ENCODE measurements at places on chromosomes 13 and 19.

- no peak for DNase-seq
These were observed 126.5 kb upstream of the NBEA start for GRCh38 chr13:34815526-34815925.

DNA sequence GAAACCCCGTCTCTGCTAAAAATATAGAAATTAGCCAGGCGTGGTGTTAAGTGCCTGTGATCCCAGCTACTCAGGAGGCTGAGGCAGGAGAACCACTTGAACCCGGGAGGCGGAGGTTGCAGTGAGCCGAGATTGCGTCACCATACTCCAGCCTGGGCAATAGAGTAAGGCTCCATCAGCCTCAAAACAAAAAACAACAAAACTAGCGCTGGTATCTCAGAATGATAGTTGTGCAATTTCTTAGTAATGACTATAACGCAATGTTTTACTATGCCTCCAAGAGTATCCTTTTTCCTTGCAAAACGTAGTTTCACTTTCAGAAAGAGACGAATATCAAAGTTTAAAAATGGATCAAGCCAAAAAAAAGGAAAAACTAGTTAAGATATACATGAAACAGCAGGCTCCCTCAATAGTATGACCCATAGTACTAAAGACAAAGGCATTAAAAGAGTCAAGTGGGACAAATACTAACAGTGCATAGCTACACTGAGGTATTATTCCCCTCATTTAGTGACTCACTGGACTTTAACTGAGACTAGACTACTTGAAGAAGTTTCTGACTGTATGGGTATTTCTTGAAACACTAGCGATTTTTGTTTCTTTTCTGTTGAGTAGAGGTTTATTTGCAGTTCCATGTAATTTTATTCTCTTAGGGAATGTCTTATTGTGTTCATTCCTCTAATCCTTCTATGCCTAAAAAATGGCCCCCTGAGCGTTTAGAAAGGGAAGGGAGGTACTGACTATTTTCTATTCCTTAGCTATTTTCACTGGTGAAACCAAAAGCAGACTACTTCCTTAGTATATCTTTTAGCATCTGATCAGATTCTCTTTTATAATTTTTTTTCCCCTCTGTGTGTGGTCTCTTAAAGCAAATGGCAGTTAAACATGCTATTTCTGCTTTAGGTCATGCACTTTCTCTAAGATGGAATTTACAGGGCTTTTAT lies 10.4 kb upstream of the ITM2B start:
- no peak for DNase-seq

DNA sequence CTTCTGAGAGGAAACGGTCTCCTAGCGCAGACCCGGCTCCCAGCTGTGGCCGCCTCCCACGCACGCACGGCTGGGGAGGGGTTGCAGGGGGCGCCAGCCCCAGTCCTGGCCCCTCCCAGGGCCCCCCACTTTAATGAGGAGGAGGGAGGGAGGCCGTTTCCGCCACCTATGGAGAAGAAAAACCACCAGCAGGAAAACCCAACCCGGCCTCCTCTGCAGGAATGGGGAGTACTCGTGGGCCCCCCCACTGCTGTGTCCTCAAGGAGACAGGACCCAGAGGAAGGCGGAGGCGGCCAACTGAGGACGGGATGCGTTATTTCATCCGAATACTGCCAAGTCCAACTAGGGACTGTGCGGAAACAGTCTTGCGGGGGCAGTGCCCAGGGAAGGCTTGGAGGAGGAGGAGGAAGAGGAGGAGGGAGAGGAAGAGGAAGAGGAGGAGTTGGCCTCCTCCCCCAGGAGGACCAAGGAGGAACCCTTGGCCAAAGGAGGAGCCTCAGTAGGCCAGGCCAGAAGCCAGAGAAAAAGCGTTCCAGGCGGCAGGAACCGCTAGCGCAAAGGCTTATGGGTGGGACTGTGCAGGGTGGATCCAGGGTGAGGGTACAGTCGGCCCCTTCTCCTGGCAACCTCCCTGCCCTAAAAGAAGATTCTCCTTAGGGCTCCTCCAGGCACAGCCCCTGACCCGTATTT lies 3.9 kb upstream of the SSBP4 start:
- no peak for DNase-seq

DNA sequence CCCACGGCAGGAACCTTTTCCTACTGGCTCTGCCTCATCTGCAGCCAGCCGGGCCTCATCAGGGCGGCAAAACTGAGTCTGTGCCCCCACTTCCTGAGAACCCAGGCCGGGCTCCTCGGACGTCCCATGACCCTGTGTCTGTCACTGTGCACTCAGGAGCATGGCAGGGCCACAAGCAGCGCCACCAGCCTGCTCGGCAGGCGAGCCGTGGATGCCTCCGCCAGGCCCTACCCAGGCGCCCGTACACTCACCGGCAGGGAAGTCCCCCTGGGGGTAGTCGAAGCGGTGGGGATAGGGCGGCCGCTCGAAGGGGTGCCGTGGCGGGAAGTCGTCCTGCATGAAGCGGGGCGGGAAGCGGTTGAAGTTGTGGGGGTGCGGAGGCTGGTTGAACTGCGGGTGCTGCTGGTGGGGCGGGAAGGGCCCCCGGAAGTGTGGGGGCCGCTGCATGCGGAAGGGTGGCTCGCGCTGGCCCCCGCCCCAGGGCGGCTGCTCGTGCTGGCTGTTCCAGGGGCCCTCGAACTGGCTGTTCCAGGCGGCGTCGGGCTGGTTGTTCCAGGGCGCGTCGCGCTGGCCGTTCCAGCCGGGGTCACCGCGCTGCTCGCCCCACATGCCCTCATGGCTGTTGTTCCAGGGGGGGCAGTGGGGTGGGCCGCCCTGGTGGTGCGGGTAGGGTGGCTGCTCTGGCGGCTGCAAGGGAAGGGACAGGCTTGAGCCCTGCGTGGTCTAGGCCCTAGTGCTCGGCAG lies 17.1 kb downstream of the CHERP start:
- no peak for DNase-seq
